ENCODE measurements at places on chromosomes 2 and 18. TPM values are rescaled to one million over a fixed set of nuclear protein-coding genes. Genes with fewer than 3 reads are reported as not detected.
A peak's percentile ranks its signal among the peaks of the same experiment; 100 is the strongest.

The PSTPIP2 gene
- 1.3 TPM for total RNA-seq

The PHOSPHO2 gene
- 2.2 TPM for total RNA-seq

The ST6GAL2 gene
- total RNA-seq = 0.38 TPM

The AAMP gene
- total RNA-seq = 56.3 TPM

The MAPRE3 gene
- total RNA-seq = 43.1 TPM

The ANO7 gene
- 3.4 TPM for total RNA-seq

The CNDP1 gene
- total RNA-seq = not detected

The ZBTB7C gene
- 8.0 TPM for total RNA-seq

GRCh38 chr2:218286570-218287459, 5.5 kb downstream of the TMBIM1 start:
- peak; percentile 94 for DNase-seq

- DNase-seq = no peak
These were observed 277.4 kb downstream of the EN1 start for GRCh38 chr2:118569876-118570535.

DNA sequence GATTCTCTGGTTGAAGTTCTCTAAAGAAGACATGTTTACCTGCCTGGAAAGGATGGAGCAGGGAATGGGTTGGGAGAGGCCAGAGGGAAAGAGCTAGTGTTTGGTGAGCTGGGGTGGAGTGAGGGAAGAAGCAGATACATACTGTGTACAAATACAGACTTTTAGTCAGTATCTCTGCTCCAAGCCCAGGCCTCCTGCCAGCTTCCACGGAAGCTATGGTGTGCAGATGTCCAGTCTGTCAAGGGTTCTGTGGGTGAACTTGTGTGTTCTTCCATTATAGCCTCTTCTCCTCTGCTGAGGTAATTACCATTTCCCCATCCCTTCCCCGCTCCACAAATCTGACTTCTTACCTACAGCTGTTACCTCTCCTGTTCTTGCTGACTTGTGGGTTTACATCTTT, 208.6 kb downstream of the HRH4 start:
- DNase-seq = no peak

DNA sequence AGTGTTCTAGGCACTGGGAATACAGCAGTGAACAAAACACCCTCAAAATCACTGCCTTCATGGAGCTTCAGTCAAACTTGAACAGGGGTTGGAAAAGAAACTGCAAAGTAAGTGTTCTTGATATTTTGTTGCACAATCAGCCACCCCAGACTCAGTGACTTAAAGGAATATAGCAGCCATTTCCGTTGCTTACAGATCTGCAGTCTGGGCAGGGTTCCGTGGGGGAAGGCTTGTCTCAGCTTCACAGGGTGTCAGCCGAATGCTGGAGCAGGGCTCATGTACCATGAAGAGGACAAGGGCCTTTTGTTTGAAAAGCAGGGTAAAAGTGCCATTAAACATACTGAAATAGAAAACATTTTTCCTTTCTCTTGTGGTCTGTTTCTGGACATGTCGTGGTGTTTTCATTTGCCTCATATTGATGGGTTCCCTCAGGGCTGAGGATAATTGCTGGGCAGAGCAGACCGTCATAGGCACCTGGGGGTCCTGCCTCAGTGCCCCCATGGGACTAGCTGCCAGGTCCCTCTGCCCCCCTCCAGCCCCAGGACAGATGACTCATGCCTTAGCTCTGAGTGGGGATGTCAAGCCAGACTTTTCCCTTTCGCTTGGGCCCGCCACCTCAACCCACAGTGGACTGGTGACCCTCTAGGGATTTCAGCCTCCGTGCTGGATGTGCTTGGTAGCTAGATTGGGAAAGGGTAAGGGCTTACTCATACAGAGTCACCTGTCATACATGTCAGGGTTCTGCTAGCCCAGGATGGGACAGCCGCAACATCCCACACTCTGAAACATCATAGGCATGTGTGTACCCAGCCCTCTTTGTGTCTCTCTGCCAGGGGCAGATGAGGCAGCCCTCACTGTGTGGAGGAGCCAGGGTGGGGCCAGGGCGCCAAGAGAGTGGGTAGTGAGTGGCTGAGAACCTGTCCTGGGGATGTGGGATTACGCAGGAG, 96.5 kb downstream of the PTPRM start:
- no peak for DNase-seq

DNA sequence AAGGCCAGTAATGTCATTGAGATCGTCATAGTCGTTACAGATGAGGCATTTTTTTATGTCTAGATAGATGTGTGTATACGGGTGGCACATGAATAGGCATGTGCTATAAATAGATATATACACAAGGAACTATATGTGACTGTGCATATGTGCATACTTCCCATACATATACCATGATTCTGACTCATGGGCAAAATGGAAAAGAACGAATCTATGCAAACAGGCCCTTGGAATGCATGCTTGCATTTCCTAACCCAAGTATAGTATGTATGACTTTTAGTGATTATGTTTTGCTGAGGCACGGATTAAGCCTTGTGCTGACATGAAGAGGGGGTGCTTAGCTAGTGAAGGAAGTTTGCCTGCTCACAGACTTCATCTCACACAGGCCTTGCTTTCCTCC, 111.7 kb downstream of the BCL11A start:
- no peak for DNase-seq

DNA sequence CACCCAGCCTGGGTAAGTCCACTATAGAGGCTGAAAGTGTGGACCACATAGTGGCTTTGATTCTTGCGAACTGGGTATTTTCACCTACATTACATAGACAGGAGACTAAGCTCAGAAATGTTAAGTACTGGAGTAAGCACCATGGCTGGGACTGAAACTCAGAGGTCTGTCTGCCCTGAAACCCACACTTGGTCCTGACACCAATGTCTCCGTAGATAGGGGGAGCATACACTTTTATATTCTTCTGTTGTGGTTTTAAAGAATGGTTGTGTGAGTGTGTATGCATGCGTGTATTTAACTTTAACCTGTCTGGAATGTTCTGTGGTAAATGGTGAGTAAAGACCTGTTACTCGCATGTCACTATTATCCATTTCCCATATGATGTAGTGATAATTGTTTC, 10.3 kb upstream of the NPPC start:
- DNase-seq = no peak

GRCh38 chr2:240403396-240404104, 31.9 kb upstream of the GPC1 start:
- DNase-seq = no peak

DNA sequence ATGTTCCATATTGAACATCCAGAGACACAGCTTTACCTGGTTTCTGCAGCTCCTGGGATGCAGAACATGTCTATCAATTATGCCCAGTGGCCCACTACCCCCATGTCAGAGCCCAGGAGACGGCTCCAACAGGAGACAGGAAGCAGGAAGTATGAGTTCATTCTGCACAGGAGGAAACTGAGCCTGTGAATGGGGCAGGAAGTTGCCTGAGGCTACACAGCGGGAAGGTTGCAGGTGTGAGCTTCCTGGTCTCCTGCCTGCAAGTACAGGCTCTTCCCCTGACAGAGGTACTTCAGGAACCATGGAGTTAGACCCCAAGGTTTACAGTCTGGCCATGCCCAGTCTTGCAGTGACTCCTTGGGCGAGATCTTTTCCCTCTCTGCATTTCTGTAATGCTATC, 2.8 kb upstream of the BOK start:
- DNase-seq = no peak

GRCh38 chr2:171158790-171159371, 1.8 kb downstream of the TLK1 start:
- no peak for DNase-seq

DNA sequence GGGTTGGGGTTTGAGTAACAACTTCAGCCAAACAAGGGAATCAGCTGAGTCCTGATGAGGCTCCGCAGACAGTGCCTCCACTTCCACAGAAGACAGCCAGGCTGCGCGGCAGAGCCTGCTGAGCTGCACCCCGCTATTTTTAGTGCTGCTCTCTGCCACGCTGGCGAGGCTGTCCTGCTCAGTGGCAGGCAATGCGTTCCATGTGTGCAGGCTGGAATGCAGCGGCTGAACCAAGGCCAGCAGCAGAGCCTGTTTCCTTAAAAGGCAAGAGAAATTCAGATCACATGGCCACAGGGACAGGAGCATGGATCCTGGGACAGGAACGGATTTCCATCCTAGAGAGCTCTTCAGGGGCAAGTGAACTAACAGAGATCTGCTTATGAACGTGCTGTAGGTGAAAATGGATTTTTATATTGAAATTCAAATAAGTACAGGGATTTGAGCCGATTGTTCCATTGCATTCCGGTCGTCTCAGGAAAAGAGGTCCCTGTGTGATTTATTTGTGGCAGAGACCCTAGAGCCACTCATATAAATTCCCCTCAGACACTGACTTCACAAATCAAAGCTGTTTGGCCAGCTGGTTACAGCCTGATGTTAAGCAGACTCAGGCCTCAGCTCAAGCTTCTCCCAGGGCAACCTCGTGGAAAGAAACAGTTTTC, 98.7 kb downstream of the COL6A3 start:
- peak; percentile 94 for DNase-seq

GRCh38 chr2:191678437-191679100, 633 bp downstream of the NABP1 start:
- DNase-seq = peak; percentile 86

- no peak for DNase-seq
These were observed 59.0 kb upstream of the ZBTB7C start for GRCh38 chr18:48468151-48468550.

- DNase-seq = no peak
These were observed 1.7 kb upstream of the SMARCAL1 start for GRCh38 chr2:216410550-216410949.

- no peak for DNase-seq
These were observed 66.5 kb downstream of the RIT2 start for GRCh38 chr18:43049021-43049420.

DNA sequence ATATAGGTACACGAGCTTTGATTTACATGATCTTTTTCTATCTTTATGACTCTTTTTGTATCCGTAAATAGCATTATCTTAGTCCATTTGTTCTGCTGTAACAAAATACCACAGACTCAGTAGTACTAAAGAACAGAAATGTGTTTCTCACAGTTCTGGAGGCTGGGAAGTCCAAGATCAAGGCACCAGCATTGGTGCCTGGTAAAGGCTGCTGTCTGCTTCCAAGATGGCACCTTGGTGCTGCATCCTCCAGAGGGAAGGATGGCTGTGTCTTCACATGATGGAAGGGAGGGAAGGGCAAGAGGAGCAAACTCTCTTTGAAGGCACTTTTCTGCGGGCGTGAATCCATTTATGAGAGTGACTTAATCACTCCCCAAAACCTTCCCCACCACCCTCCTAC, 36.0 kb downstream of the EIF5B start:
- no peak for DNase-seq

DNA sequence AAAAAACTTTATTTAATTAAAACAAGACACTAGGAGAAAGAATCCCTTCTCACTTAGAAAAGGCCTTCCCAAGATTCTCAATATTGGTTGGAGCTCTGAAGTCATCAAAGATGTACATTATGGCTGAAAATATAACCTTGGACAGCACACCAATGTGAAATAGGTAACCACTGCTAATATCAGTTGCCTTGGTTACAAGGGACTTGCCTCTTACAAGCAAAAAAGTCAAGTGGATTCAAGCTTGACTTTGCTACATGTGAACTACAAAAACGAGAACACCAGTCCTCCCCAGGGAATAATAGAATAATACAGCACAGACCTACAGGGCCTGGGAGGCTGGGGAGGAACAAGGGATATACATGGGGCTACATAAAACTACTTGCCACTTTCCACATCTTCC, 46.1 kb downstream of the NABP1 start:
- DNase-seq = no peak

DNA sequence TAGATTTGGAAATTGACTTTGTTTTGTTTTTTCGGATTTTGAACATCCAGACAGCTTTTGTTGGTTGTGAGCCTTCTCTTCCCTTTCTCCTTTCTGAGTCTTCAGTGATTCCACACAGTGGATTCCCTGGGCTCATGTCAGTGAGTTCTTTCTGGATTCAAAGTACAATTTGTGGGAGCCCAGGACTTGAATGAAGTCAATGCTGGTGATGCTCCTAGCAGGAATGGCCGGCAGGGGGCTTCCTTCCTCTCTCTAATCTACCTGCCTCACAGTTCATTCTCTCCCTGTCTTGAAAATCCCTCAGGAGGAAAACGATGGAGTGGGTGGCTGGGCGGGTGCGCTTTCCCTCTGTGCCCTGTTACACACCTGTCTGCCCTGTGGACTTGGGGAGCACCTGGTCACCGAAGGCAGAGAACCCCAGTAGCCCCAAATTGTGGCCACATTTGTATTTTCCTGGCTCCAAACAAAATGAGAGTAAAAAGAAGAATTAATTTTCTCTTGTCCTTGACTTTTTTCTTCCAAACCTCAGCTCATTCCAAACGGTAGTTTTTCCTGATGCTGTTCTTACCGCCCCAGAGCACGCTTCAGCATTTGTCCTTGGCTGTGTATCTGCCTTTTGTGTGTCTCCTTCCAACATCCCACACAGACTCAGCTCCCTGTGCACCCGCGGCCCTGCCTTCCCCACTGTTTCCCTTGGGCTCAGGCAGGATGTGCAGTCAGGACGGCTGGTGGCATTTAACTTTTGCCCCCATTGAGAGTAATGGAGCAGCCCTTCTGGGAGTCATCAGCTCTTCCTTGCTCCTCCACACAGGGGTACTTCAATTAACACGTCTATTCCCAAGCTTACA, 86.6 kb downstream of the MARCO start:
- DNase-seq = no peak

- no peak for DNase-seq
These were observed 40.4 kb upstream of the FSHR start for GRCh38 chr2:49194701-49195100.

DNA sequence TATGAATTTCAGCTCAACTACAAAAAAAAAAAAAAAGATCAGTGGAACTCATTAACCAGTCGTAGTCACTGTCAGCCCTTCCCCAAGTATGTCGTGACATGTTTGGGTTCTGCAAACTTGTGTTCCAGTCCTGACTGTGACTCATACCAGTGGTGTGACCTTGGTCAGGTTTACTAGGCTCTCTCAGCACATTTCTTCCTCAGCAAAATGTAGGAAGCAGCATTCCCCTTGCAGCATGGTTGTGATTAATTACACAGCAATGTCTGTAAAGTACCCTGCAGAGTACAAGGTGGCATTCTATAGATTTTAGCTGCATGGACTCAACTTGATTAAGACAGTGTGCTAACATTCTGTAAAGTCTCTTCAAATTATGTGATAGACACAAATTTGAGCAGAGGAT, 156.9 kb downstream of the LAMA1 start:
- DNase-seq = no peak

- no peak for DNase-seq
These were observed 20.3 kb downstream of the OXER1 start for GRCh38 chr2:42743659-42743990.

GRCh38 chr18:42107691-42108450, 152.8 kb downstream of the PIK3C3 start:
- no peak for DNase-seq

GRCh38 chr2:141497272-141497671, 633.5 kb downstream of the LRP1B start:
- DNase-seq = no peak

All from cardiac septum (tissue), 1 donor.